Stimulated activated CD4-positive, alpha-beta T cell treated with anti-CD3 and anti-CD28 coated beads, TNF-alpha, amount 100 ng/mL, for 48 hours (primary cell): ENCODE measurements at places on chromosomes 4 and X.

DNA sequence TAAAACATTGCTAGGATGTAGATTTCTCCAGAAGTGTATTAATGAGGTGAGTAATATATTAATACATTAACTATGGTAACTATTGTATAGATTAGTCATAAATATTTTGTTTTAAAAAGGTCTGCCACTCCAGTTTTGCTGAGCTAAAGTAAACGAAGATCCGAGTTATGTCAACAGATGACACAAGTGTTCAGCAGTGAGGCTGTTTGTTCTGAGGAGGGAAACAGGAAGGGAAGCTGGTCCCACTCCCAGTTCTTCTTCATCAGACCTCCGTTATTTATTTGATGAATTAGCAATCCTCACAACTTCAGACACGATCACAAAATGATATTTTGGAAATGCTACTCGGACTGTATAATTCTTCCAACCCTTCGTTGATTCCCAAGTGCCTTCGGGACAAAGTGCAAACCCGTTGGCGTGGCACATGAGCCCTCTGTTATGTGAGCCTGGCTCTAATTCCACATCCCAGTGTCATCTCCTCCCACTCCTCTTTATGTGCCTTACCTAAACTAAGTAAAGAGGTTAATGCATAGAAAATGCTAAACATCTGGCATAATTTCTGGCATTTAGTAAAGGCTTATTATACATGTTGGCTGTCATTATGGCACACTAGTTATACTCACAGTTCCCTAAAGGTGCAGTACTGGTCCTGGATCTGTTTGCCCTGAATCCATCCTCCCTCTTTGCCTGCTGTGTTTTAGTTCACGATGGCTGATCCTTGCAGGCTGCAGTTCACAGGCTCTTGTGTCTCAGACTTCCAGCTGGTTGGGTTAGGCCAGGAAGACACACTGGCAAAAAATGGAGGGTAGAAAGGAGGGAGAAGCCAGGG is 190.6 kb upstream of the LNX1 start:
- no peak for DNase-seq

- no peak for DNase-seq
Observed at GRCh38 chr4:61752617-61753016, 552.5 kb downstream of the ADGRL3 start.

DNA sequence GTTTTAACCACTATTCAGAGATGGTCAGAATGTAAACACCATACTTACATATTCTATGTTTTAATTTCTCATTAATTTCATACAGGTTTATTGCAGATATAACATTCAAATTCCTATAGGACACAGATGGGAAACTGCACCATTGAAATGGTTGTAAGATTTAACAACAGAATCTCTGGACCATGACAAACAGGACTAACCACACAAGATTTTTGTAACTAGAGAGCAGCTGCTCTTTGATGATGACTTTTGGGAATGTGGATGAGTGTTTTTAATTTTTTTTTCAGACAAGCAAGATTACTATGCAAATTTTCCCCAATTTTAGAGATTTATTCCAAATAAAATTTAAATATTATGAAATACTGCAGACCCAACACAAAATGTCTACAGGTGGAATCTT is 610.2 kb downstream of the PCDH18 start:
- DNase-seq = no peak

- no peak for DNase-seq
Observed at GRCh38 chr4:169376421-169376820, 105.7 kb upstream of the SH3RF1 start.

- no peak for DNase-seq
Observed at GRCh38 chr4:8694226-8694625, 101.7 kb downstream of the CPZ start.

- DNase-seq = no peak
Observed at GRCh38 chr4:173990869-173991210, 292.6 kb downstream of the FBXO8 start.

GRCh38 chr4:4560136-4560535 is 18.3 kb upstream of the STX18 start:
- DNase-seq = no peak

- no peak for DNase-seq
Observed at GRCh38 chr4:3022112-3022511, 52.2 kb downstream of the HTT-AS start.

GRCh38 chr4:176902710-176903323 is 110.1 kb upstream of the VEGFC start:
- DNase-seq = no peak
